GOT3 (cell line): ENCODE measurements at places on chromosomes 5 and 9.

DNA sequence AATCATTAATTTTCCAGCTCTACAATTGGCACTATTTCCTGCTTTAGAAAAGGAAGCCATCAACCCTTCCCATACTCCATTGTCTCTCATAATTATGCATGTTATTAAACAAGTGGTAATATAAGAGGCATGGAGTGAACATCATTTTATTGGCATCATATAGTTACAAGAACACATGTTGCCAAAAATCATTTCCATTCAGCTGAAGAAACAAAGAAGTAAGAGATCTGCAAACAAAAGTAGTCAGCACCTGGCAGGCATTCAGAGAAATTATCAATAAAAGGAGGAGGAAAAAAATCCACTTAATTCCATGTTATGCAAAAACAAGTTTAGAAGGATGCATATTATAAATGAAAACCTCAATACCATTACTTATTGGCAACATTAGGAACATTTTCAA lies 1208.2 kb upstream of the C9orf72 start:
- no peak for DNase-seq

DNA sequence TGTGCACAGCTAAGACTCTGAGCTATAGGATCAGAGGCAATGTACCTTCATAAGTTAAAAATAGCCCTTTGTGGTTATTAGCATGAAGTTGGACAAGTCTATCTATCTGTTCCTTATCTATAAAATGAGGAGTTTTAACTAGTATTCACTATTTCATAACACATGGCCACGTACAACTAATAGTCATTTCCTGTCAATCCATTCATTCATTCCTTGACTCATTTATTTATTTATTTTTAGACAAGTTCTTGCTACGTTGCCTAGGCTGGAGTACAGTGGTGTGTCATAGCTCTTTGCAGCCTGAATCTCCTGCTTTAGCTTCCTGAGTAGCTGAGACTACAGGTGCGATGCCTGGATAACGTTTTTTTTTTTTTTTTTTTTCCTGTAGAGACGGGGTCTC lies 92.1 kb downstream of the NR3C1 start:
- DNase-seq, result no peak

GRCh38 chr9:4862506-4863250 lies 69.9 kb downstream of the RCL1 start:
- DNase-seq, result no peak

DNA sequence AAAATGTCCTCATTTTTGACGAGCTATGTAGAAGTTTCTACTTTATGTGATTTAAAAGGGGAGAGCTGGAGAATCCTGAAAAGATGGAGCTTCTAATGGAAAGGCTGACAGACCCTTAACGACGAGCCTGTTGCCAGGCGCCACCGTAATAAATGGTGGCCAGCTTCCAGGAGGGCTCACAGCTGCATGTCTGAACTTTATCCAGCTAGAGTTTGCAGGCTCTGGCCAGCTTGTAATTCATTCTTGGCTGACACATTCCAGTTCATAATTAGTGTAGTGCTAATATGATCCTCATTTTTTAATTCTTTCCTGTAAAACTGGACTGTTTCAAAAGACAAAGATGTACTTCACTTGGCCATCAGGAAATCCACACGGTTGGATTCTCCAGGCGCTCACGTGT lies 246.7 kb downstream of the GAS1 start:
- no peak for DNase-seq

- peak; percentile 5 for DNase-seq
Measured at GRCh38 chr5:33049842-33050241, 338.7 kb downstream of the NPR3 start.
